ENCODE measurements at places on chromosomes 12 and 14.

DNA sequence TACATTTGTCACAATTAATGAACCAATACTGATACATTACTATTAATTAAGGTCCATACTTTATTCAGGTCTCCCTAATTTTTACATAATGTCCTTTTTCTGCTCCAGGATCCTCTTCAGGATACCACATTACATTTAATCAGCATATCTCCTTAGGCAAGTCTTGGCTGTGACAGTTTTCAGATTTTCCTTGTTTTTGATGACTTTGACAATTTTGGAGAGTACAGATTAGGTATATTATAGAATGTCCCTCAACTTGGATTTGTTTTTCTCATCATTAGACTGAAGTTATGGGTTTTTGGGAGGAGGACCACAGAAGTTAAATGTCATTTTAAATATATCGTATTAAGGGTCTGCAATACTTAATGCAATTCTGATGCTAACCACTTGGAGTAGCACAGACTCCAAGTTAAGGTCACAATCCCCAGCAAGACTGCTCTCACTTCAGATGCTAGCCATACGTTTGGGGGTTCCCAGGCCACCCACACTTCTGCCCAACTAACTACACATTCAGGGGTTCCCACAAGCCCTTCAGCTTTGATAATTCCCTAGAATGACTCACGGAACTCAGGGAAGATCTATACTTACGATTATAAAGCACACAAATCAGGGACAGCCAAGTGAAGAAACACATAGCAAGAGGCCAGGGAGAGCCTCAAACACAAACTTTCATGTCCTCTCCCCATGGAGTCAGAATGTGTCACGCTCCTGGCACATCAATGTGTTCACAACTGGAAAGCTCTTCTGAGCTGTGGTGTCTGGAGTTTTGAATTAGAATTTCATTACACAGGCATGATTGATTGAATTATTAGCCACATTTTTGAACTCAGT lies 17.0 kb upstream of the NUBPL start:
- no peak for DNase-seq

- DNase-seq = no peak
Observed at GRCh38 chr14:90536092-90536491, 139.3 kb downstream of the CALM1 start.

GRCh38 chr12:54350743-54351142 lies 13.5 kb downstream of the GPR84 start:
- DNase-seq = no peak

GRCh38 chr12:117985182-117985581 lies 16.4 kb upstream of the KSR2 start:
- no peak for DNase-seq

DNA sequence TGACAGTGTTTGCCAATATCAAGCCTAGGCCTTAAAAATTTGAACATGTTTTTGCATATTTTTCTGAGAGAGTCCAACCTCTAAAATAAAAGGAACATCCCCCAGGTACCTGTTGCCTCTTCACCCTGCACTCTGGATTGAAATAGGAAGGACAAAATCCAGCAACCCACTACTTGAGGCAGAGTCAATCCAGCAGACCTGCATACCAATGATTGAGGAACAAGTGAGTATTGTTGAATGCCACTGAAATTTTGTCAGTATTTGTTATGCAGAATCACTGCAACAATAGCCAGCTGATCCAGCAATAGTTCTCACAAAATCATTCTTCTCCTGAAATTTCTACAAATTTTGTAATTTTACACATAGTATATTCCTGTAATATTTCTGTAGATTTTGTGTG lies 460.6 kb upstream of the FOXG1 start:
- DNase-seq = no peak

DNA sequence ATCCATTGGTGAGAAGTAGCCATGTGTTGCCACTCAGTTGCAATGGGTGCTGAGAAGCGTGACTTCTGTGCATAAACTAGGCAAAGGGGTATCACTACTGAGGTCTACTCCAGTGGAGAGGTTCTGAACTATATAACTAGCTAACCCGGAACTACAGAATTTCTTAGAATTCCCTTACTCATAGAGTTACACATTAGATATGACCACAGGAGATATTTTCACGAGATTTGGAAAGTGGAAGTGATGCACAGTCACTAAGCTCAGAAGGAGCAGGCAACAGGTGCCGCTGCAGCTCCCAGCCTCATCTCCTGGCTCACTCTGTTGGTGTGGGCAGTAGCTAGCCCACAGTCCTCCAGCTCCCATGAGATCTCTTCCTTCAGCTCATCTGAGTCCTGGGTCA lies 136.6 kb downstream of the SSPN start:
- DNase-seq = no peak

DNA sequence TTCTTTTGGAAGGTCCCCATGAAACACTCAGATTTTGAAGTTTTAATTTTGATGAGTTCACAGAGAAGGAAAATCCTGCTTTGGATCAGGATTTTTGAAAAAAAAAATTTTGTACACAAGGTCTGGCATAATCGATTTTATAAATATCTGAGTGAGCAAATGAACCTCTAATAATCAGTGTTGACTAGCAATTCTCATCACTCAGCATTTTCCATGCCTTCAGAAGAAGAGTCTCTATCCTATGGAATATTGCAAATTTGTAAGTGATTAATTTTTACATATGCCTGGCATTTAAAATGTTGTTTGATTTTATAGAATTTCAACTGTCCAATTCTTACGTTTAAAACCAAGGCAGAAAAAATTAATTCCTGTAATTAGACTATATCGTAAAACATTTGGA lies 30.5 kb upstream of the REP15 start:
- no peak for DNase-seq

GRCh38 chr14:87155856-87156488 lies 837.0 kb downstream of the GALC start:
- DNase-seq = no peak

Data from retina (tissue), 1 donor.